ENCODE measurements at places on chromosomes 12 and 14.

DNA sequence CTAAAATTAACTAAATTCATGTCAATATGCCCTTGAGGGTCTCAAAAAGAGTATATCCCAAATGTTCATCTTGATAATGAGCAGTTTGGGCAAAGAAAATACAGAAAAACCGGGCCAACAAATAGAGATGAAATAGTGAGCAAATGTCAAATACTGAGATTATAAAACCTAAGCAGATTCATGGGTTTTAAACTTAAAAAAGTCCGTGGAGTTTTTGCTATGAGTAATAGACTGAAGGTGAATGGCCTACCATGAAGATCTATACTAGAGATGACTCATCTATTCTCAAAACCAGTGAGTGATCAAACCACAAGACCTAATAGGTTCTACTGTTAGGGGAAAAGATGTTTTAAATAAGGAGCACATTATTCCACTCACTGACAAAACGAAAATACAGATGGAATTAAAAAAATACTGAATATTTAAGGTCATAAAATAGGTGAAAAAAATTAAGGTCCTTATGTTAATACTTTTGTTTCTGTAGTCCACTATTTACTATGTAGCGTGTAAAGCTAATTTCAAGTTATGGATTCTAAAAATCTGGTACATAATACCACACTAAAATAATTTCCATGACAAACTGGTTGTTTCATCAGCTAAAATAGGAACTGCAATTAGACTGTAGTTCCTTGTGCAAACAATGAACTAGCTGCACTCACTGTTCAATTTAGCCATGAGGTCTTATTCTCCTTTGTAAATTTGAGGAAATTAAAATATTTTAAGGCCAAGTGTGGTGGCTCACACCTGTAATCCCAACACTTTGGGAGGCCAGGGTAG lies 5.0 kb downstream of the HNRNPC start:
- no peak for DNase-seq

DNA sequence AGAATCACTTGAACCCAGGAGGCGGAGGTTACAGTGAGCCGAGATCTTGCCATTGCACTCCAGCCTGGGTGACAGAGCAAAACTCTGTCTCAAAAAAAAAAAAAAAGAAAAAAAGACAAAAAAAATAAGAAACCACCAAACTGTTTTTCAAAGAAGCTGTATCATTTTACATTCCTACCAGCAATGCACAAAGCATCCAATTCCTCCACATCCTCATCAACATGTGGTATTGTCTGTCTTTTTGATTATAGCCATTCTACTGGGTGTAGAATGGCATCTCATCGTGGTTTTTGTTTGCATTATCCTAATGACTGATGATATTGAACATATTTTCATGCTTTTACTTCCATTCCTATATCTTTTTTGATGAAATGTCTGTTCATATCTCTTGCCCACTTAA lies 36.2 kb upstream of the GNG2 start:
- DNase-seq = no peak

- DNase-seq = no peak
These were observed 246.4 kb downstream of the RPL10L start for GRCh38 chr14:46404865-46405811.

DNA sequence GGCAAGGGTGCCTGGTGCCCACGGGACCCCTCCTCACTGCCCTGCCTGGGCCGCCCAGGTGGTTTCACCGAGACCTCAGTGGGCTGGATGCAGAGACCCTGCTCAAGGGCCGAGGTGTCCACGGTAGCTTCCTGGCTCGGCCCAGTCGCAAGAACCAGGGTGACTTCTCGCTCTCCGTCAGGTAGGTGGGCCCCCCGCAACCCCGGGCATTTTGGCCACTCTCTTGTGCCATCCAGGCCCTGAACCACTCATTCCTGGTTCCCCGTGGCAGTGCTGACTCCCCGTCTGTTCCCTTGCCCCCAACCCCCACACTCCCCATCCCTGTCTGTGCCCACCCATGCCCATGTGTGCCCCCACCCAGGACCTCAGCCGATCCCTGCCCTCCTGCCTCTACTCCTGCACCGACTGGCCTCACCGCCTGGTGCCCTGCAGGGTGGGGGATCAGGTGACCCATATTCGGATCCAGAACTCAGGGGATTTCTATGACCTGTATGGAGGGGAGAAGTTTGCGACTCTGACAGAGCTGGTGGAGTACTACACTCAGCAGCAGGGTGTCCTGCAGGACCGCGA lies 480 bp downstream of the PTPN6 start:
- DNase-seq = no peak

- DNase-seq = no peak
These were observed 731.2 kb downstream of the RERGL start for GRCh38 chr12:17358835-17359234.

- DNase-seq = no peak
These were observed 1.5 kb downstream of the TSHR start for GRCh38 chr14:80956922-80957321.

DNA sequence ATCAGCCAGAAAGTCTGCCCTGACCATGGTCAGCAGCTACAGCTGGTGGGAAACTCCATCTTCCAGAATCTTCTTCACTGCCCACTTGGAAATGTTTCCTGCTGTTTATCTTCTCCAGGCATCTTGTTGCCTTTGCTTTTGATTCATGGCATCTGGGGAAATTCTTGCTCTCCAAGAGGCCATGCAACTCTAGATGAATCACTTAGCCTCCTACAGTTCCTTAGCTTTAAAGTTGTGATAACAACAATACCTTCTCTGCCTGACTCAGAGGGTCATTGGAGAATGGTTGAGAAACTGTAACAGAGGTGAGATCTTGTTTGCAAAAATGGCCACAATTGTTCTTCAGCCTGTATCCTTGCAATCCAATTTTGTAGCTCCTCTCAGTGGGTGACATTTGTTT lies 121.0 kb upstream of the VRK1 start:
- DNase-seq = no peak

- no peak for DNase-seq
These were observed 341.8 kb downstream of the C12orf50 start for GRCh38 chr12:87687362-87687761.

DNA sequence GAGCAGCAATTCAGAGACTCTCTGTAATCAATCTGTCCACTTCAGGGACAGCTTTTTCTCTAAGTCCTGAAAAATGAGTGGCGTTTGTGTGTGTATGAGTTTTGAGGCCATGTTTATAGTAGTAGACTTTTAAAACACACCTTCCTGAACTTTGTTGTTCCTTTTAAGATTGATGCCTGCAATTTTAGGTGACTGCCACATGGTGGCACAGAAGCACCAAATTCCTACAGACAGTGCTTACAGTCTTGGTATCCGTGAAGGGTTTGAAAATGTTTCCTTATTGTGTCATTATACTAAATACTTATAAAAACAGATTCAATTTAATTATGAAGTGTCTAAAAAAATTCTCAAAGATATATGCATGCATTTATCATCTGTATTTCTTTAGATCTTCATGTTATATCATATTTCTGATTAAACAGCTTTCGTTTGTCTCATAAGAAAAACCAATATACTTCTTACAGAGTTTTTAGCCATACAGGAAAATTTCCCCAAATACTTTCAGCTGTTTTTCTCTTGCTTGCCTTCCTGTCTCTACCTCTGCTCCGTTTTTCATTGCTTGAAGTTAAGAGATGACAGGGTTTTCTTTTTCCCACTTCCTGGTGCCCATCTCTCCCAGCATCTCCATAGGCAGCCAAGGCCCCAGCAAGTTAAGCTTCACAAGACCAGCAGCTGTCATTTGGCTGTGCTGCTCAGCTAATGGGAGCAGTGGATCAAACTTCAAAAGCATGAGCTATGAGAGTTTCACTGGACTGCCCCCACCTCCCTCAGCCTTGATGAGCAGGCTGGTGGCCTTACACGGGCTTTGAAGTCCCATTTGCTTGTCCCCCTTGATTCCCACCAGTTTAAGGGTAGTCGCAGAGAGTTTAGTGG lies 259.6 kb downstream of the AKAP6 start:
- DNase-seq = no peak

- no peak for DNase-seq
These were observed 55.6 kb downstream of the PTPN21 start for GRCh38 chr14:88499225-88499624.

DNA sequence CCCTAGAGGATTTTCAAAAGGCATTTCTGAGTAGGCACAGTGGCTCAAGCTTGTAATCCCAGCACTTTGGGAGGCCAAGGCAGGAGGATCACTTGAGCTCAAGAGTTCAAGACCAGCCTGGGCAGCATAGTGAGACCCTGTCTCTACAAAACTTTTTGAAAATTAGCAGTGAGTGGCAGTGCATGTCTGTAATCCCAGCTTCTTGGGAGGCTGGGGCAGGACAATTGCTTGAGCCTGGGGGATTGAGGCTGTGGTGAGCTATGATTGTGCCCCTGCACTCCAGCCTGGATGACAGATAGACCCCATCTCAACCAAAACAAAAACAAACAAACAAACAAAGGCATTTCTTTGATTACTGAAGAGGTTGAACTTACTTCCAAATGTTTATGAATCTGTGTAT lies 201.4 kb downstream of the KIF26A start:
- DNase-seq = no peak

DNA sequence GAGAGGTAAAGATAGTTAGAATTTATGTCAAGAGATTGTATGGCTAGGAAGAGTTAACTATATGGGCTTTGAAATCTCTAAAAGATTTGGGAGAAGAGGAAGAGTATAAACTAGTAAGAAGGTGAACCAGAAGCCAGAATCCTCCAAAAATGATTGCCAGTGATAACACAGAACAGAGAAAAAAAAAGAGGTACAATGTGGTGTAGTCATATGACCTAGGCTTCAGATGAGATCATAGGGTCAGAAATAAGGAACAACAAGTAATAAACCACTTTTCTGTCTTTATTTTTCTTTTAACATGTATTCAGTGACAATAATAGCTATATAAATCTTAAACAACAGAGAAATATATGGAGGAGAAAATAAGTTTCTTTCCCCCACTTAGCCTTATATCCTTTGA lies 2.0 kb upstream of the NECAP1 start:
- no peak for DNase-seq

- no peak for DNase-seq
These were observed 7.1 kb upstream of the KRT82 start for GRCh38 chr12:52413202-52413601.

- no peak for DNase-seq
These were observed 19.2 kb upstream of the SLC10A1 start for GRCh38 chr14:69816216-69816615.

DNA sequence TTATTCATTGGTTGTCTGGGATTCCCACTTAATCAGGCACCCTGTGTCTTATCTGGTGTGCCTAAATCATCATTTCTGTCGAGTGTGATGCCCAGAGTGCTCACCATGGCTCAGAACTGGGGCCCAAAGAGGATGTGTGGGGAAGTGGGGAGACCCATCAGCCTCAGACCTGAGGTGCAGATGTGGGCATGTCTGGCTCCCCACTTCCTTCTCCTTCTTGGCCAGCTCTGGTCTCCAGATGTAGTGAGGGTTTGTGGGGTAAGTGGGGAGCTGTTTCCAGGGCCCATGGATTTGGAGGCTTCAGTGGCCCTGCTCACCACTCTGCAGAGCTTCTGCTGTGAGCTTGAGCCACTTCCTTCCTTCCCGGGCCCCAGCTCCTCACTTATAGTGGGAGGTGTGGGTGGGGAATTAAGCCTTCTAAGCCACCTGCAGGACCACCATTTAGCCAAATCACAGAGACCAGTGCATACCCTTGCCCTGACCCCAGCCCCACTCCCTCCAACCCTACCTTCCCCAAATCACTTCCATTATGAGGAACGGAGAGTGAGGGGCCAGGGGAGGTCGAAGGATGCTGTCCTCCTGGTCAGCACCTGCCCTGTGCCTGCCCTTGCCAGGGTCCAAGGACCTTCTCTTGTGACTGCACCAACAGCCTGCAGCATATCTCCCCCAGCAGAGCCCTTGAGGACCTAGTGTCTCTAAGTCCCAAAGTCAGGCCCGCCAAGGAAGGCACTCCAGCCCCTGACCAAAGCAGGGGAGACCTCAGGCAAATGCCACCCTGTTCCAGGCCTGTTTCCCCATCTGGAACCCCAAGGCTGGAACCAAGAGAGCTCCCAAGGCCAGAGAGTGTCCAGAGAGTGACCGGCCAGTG lies 278.2 kb upstream of the RTL1 start:
- no peak for DNase-seq

GRCh38 chr14:57771801-57772200 lies 94.1 kb downstream of the SLC35F4 start:
- no peak for DNase-seq

DNA sequence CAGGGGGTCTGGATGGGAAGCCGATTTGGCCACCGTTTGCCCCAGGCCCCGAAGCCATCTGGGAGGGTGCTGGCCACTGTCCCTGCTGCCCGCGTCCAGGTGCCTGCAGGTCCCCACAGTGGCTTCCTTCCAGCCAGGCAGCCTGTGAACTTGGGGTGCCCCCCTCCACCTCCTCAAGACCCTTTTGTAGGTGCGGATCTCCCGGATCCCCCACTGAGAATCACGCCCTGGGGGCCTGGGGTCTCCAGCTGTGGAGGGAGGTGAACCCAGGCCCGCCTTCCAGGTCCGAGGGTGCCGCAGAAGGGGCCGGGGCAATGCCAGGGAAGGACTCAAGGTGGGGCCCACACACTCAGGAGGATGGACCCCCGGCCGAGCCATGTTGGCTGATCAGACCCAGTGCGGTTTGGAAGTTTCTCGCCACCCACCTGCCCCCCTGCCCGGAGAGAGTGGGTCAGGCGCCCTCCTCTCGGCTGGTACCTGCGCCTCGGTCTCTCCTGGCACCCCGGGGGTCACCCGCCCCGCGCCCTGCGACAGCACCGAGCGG lies 1.7 kb downstream of the MMP17 start:
- no peak for DNase-seq

DNA sequence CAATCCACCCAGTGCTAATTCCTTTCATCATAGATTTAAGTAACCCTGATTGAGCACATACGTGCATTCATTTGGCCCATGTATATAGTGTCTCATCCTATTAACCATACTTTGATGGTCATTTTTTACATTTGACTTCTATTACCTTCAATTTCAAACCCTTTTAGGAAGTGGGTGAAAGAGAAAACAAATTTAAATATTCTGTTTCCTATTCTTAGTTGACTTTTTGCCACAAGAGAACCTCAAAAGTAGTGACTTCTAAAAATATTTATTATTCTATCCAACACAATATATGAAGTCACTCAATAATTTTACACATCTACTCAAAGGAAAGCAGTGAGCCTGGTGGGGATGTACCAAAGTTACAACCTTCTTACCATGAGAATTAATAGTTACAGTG lies 164.9 kb downstream of the CEP128 start:
- no peak for DNase-seq

DNA sequence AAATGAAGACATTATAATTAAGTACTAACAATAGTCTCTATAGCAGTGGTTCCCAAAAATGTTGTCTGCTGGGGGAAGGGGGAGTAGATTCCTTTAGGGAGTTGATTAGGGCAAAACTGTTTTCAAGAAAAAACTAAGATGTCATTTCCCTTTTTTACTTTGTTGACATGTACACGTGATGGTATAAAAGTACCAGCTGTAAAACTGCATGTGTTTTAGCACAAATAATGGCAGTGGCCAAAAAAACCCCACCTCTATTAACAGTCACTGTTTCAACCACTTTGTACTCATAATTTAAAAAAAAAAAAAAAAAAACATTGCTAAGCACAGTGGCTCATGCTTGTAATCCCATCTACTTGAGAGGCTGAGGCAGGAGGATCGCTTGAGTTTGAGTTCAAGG lies 61.7 kb downstream of the PPP1R12A start:
- DNase-seq = no peak

- DNase-seq = no peak
These were observed 79.0 kb upstream of the SLCO1C1 start for GRCh38 chr12:20616093-20616492.

Measured in cortex of kidney (tissue), 1 donor.